ENCODE measurements at places on chromosomes 3 and 15.

DNA sequence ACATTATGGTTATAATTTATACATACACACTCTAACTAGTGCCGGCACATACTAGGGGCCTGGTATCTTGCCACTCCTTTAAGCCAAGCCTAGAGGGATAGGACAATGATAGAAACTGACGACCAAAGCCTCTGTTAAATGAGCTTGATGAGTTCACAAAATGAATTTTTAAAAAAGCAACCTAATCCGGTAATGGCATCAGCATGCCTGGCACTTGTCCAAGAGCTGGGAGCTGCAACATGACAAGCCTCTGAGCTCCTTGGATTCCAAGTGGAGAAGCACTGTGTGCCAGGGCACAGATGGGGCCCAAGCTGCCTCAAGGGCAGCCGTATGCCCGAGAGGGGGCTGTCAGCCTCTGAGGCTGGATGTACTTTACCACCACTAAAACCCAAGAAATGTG lies 9.7 kb downstream of the ETV5 start:
- DNase-seq = no peak

DNA sequence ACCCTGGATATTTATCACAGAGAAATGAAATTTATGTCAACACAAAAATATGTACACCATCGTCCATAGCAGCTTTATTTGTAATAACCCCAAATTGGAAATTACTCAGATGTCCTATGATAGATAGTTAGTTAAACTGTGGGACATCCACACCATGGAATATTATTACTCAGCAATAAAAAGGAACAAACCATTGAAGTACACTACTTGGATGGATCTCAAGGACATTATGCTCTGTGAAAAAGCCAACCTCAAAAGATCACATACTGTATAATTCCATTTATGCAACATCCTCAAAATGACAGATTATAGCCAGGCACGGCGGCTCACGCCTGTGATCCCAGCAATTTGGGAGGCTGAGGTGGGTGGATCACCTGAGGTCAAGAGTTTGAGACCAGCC lies 113.3 kb downstream of the PGPEP1L start:
- no peak for DNase-seq

DNA sequence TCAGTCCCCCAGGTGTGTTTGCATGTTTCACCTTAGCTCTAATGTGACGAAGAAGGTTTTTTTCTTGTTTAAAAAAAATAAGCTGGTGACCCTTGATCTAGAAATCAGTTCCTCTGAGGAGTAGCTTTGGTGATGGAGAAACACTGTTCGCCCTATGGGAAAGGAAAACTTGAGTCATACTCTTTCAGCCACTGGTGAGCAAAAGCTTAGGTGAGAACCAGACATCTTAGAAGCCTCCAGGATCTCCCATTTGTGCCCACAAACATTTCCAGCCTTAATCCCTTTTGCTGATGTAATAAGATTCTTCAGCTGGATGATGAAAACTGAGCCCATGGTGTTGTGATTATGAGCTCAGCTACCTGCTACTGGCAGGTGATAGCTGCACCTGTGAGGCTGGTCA lies 37.8 kb downstream of the SLC27A2 start:
- DNase-seq = no peak

DNA sequence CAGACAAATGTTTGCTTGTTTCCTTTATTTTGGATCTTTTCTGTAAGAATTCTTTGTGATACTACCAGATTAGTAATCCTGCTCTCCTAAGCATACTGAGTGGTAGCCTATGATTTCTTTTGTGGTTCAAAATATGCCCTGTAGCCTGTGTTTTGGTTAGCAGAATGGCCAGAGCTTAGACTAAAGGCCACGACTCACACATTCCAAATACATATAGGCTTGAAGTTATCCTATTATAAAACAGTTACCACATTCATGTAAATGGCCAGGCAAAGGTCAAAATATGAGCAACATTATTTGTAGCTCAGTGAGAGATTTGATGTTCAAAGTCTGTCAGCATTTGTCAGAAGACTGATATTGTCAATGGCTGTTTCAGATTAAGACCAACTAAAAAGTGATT lies 84.5 kb downstream of the MITF start:
- DNase-seq = no peak

GRCh38 chr3:21839592-21839991 lies 88.6 kb upstream of the ZNF385D start:
- no peak for DNase-seq

GRCh38 chr3:124615896-124616543 lies 114.2 kb upstream of the UMPS start:
- DNase-seq = no peak

GRCh38 chr15:49832511-49832910 lies 211.7 kb downstream of the DTWD1 start:
- no peak for DNase-seq

- no peak for DNase-seq
Observed at GRCh38 chr15:94456226-94456625, 224.9 kb downstream of the MCTP2 start.

DNA sequence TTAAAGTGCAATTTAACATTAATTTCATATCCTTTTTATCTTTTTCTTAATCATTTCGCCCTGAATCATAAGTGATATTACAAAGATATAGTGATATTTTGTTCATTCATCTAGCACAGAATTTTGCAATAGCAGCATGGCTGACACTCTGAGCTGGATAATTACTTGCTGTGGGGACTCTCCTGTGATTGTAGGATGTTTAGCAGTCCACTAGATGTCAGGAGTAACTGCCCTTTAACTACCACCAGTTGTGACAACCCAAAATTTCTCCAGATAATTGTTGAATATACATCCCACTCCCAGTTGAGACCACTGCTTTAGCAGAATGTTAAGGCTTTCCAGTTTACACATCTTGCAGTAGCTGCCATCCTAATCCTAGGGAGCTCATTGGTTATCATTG lies 196.8 kb upstream of the MBNL1 start:
- DNase-seq = no peak

DNA sequence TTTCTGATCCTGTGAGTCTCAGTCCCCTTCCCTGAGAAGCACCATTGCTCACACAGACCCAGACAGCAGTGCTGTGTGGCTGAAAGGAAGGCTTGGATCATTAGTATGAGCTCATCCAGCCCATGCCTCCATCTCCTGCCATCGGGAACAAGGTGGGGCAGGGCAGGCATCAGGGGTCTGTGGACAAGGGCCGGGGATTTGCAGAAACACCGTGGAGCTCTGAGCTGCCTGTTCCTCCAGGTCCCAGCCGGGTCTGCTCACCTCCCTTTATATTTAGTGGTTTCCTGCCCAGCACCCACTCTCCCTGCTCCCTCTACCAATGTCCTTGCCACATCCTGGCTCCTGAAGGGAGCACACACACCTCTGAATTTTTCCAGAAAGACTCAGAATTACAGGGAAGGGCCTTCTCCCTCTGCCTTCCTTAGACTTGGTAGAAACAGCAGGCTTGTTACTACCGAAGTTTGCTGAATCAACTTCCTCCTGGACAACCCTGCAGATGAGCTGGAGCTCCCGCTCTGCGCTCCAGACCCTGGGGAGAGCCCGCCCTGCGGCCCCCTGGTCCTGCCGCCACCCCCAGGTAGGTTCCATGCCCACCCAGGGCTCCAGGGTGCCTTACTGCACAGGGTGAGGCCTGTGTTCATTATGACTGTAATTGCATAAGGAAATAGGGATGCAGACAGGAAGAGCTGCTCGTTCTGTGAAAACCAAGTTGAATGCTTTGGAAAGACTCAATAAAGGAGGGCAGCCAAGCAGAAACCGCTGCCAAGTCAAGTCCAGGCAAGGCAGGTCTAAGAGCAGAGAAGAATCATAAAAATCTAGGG lies 128.1 kb downstream of the NSMCE3 start:
- no peak for DNase-seq

DNA sequence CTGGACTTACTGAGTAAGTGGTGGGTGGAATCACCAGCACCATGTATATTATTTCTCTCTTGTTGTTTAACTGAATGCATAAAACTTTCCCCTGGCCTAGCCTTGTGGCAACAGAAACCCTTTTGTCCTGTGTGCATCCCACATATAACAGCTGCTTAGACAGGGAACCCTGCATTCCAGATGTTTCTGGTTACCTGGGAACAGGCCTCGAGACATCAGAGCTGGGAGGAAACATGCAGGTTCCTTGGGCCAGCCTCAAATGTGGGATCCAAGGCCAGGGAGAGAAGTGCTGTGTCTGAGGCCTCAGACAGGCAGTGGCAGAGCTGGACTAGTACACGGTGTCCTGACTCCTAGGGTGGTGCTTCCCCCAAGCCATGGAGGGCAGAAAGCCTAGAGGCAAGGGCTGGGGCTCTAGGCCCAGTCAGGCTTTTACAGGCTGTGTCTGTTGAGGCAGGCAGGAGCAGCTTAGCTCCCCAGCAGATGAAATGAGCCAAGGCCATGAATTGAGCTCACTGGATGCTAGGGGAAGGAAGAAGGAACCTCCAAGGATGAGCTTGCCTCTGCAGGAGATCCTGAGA lies 57.7 kb downstream of the ITGA11 start:
- DNase-seq = no peak

DNA sequence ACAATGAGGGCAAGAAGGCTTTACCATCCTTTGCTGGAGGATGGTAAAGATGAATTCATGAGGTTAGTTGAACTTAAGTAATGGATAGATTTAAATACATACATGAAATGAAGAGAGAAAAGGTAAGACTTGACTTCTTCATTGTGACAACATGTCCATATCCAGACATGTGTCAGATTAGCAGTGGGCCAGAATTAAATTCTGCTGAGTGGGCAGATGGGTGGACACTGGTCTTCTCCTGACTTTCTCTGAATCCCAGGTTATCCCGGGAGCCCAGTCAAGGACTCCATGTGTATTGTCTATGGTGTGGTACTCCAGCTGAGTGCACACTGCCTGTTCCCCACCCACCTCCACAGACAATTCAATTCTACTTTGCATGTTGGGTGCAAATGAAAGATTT lies 603.1 kb downstream of the NLGN1 start:
- no peak for DNase-seq

GRCh38 chr3:53354945-53355498 lies 7.7 kb upstream of the DCP1A start:
- no peak for DNase-seq

DNA sequence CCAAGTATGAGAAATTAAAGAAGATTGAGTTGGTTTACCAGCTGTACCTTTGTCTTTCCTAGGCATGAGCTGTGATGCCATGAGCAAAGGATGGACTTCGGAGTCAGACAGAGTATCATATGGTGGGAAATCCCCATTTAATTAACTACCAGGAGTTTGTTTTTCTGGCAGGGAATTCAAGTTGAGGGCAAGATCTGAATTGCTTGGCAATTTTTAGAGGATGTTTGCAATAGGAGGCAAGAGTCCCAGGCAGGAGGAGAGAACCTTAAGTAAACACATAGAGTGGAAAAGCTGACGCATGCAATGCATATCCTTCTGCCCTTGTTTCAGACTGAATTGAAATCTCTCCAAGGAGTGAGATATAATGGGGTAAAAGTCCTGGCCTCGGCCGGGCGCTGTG lies 569.7 kb upstream of the MDFIC2 start:
- DNase-seq = no peak

GRCh38 chr15:90145761-90146160 lies 43.5 kb upstream of the IDH2 start:
- no peak for DNase-seq

- DNase-seq = no peak
Observed at GRCh38 chr15:101068961-101069653, 149.9 kb downstream of the LRRK1 start.

GRCh38 chr3:47802734-47803479 lies at the start of gene DHX30:
TSS of gene DHX30 (plus strand) at chr3:47803138. CDS start at chr3:47810684, 7,546 bp downstream.
- DNase-seq = peak; percentile 81

GRCh38 chr3:3771567-3771966 lies 27.7 kb upstream of the LRRN1 start:
- DNase-seq = no peak

- peak; percentile 41 for DNase-seq
Observed at GRCh38 chr15:73677146-73677607, 7.0 kb upstream of the CD276 start.

- DNase-seq = no peak
Observed at GRCh38 chr15:26724381-26725150, 48.3 kb downstream of the GABRB3 start.

- no peak for DNase-seq
Observed at GRCh38 chr3:51944451-51945021, 2.4 kb downstream of the PARP3 start.

- DNase-seq = no peak
Observed at GRCh38 chr3:123740391-123740822, 143.7 kb downstream of the MYLK start.

DNA sequence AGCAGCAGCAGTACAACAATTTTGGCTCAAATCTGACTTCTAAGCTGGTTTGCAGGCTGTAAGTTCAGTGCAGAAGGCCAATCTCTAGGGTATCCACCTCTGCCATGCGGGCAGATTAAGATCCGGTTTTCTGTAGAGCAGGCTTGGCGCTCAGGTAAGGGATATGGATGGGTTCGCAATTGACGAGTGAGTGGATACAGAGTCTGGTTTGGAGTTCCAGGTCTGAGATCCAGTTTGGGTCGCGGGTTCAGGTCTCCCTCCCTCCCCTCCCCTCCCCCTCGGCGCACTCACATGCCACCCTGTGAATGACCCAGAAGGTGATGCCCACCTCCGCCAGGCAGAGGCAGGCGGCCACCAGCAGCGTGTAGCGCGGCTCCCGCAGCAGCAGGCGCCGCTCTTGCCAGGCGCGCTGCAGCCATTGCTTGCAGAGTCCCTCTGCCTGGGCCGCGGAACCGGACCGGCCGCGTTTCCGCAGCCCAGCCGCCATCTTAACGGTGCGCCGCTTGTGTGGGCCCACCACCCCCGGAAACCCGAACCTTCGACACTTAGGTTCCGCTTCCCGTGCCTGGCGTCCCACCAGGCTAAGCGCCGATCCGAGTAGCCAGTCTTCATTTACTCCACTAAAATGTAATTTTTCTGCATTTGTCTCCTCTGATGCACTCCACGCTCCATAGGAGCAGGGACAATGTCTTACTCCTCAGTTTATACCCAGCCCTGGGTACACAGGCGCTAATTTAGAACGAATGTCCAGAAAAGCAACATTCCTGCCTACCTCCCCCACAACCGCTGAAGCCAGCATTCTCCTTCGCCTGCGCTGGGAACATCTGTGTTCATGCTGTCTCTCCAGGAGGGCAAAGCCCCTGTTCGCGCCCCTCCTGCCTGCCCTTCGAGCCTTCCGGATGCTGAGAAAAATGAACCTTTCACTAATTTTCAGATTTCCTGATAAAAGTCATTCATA lies at the start of gene ALG3:
ALG3 (minus strand) TSS at position 509 of the 958 bp plus-strand sequence; CDS start at position 487, 22 bp downstream.
- DNase-seq = peak; percentile 83

GRCh38 chr15:53834214-53834613 lies 74.8 kb upstream of the WDR72 start:
- no peak for DNase-seq

- DNase-seq = no peak
Observed at GRCh38 chr3:192433704-192434103, 293.6 kb downstream of the FGF12 start.
